ENCODE measurements at places on chromosomes 12 and 14. TPM values are rescaled to one million over a fixed set of nuclear protein-coding genes. Genes with fewer than 3 reads are reported as not detected.

OR4N2 gene
- not detected for polyA plus RNA-seq

TBX5 gene
- polyA plus RNA-seq = not detected

HNF1A gene
- polyA plus RNA-seq = not detected

PFDN5 gene
- 1,306 TPM for polyA plus RNA-seq

GPN3 gene
- polyA plus RNA-seq = 43.4 TPM

CD69 gene
- polyA plus RNA-seq = 145 TPM

C12orf54 gene
- polyA plus RNA-seq = not detected

BIN2 gene
- 309 TPM for polyA plus RNA-seq

LBHD2 gene
- not detected for polyA plus RNA-seq

SIX6 gene
- polyA plus RNA-seq = not detected

KRT81 gene
- not detected for polyA plus RNA-seq

ENTPD5 gene
- polyA plus RNA-seq = 4.4 TPM

AMDHD1 gene
- not detected for polyA plus RNA-seq

REP15 gene
- polyA plus RNA-seq = not detected

LTBP2 gene
- 0.11 TPM for polyA plus RNA-seq

Data from CD4-positive, alpha-beta memory T cell (primary cell).